Fibroblast of skin of abdomen (primary cell): ENCODE measurements at places on chromosomes 5 and 9.

DNA sequence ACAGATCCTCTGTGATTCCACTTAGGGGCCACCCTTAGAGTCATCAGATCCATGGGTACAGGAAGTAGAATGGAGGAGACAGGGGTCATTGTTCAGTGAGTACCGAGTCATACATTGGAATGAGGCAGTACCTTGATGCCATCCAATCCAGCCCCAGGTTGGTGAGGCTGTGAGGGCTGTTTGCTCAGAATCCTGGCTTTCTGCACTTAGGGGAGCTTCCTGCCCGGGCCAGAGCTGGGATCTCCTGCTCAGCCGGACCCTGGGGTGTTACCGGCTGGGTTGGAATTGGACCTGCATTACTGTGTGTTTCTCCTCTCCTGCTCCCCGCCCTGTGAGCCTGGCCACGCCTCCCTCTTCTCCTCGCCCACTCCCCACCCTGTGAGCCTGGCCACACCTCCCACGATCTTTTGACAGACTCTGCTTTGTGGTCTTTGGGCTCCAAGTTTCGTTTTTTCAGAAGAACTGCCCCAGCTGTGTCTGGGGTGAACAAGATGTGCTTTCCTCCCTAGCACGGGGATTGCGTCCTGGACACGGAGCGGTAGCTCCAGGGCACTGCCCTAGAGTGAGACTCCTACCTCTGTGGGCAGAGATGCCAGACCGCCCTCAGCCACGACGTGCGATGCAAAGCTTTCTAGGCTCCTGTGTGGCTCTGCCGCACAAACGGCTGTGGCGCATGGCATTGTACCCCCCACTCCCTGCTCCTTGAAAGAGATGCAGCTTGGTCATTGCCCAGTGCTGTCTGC, 15.4 kb downstream of the TRAF2 start:
- DNase-seq = no peak

DNA sequence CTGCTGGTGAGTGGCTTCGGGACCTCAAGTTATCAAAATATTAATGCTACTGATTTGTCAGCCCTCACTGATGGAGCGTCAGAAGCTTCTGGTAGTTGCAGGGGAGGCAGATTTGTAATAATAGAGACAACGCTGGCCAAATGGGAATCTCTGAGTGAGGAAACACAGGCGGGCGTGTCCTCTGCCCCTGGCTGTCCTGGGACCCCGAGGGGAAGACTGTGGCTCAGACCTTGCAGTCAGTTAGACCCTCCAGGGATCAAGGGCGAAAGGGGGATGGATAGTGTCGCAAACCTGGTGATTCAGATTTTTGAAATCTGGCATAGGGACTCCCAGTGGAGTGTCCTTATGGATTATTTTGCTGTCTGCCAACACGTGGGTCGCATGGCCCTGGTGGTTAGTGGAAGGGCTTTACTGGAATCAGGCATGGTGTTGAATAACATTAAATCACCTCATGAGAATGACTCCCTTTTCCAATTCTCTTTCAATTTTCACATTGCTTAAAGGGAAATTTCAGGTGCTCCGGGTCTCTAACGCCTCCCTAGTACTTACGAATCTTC, 35.1 kb upstream of the NTNG2 start:
- DNase-seq = no peak

DNA sequence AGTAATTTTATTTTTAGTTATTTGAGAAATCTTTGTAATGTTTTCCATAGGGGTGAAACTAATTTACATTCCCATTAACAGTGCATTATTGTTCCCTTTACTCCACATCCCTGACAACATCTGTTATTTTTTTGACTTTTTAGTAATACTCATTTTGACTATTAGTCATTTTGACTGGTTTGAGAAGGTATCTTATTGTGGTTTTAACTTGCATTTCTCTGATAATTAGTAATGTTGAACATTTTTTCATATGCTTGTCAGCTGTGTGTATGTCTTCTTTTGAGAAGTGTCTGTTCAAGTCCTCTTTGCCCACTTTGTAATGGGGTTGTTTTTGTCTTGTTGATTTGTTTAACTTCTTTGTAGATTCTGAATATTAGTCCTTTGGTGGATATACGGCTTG, 27.5 kb downstream of the CCDC152 start:
- DNase-seq = peak; percentile 12

DNA sequence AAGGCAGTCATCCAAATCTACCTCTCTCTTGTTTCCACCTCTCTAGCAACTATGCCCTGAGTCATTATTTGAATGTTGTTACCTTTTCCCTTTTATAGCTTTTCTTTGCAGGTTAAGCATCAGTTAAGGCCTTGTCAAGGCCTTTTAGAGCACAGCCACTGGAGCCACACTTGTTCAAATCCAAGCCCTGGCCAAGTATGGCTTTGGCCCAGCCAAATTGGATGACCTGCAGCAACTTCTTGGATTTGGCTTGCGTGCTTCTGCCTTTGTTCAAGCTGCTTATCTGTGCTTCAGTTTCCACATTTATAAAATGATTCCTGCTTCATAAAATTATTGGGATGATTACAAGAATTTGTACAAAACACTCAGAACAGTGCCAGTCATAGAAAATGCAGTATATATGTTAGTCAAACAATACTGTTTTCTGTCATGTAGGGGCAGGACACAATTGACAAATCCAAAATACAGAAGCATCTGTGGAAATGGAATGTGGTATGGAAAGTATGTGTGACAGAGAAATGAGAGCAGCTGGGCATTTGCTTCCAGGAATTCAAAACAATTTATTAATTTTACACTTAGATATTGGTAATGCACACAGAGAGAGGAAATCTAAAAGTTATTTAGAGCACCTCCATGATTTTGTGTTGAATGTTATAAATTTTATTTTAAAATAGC, 17.9 kb upstream of the RLN1 start:
- DNase-seq = no peak

DNA sequence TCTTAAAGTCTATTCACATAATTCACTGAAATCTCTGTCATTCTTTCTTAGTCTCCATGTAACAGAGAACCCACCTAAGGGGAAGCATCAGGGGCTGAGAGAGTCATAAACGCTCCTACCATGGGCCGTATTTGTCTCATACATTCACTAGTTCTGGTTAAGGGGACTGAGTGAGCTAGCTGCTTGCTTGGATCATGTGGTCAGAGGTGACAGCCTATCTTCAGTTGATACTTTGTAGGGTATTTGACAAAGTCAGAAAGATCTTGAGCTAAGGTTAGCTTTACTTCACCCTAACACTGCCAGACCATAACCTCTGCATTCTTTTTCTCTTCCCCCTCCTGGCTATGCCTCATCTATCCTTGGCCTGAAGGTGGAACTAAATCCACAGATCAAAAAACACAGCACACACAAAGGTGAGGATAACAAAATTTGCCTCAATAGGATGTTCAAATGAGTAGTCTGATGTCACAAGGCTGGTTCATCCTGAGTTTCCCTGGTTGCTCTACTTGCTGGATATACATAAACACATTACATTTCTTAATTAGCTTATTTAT, 66.5 kb downstream of the MARCHF3 start:
- DNase-seq = no peak
